ENCODE measurements at places on chromosomes 1 and 21.

DNA sequence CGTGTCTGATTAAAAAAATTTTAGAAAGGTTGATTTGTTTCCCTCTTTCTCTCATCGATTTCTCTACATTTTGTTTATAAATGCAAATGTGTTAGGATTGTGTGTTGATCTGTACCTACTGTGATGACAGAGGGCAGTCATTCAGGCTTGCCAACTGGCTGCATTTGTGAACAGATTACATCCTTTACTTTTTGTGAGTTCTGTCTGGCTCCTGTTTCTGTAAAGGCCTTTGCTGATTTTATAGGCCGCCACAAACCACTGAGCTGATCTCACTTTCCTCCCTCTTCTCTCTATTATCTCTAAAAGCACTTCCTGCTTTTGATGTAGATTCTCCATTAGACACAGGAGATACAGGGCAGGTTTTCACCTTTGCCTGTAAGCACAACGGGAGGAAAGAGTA is 106.8 kb downstream of the ESRRG start:
- DNase-seq = no peak

DNA sequence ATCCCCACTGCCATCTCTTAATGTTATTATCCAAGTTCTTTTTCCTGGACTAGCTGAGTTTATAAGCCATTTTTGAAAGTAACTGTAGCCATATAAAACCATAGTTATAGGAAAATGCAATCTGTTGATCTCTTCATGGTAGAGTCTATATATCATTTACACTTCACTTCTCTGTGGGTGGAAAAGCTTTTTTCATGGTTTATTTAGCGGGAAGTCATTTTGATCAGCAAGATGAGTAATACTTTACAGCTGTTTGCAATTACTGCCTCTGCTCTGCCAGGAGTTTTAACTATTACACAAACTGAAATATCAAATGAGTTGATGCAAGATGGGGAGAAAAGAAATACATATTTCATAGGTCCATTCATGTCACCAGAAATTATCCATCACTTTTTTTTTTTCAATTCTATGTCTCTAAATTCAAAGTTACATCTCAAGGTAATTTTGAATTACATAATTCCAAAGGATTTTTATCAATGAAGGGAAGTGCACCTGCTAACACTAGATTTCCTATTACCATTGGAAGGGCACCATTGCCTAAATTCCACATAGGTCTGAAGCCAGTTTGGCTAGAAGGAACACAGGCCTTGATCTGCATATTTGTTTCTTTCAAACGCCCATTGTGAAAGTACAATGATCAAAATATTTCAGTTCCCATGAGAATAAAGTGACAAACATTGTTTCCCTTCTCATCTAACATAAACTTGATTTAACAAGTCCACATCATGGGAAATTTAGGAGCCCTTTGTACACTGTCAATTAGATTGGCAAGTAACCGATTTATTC is 296.7 kb downstream of the ZNF326 start:
- DNase-seq = no peak

DNA sequence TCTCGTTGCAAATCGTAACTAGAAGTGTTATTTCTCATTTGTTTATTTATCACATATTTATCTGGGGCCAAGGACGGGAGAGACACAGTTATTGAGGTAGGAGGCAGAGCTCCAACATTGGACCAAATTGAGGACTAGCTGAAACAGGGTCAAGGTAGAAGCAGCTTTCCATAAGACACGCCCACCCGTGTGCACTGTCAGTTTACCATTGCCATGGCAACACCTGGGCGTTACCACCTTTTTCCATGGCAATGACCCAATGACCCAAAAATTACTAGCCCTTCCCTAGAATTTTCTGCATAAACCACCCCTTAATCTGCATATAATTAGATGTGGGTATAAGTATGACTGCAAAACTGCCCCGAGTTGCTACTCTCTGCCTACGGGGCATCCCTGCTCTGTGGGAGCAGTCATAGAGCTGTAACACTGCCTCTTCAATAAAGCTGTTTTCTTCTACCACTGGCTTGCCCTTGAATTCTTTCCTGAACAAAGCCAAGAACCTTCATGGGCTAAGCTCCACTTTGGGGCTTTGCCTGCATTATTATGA is 72.7 kb downstream of the FBXO2 start:
- no peak for DNase-seq

- DNase-seq = peak; percentile 55
Observed at GRCh38 chr1:56774067-56774609, 45.1 kb downstream of the FYB2 start.

- no peak for DNase-seq
Observed at GRCh38 chr1:61348025-61348665, 265.8 kb downstream of the NFIA start.

DNA sequence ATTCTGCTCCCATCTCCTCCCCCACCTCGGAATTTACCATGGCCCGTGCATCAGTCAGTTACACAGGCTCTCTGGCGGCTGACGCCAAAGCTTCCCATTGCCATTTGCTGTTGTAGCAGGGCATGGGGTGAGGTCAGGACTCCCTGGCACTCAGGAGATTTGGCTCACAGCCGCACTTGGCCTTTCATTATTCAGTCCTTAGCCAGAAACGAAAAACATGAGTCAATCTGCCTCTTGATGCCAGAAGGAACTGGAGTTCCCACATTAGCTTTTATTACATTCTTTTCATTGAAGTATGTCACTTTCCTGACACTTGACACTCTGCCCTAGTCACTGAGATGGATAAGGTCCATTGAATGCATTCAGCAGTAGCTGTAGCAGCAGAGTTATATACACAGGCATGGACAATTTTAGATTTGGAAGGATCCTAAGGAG is 260.6 kb downstream of the CACNA1E start:
- DNase-seq = peak; percentile 32

DNA sequence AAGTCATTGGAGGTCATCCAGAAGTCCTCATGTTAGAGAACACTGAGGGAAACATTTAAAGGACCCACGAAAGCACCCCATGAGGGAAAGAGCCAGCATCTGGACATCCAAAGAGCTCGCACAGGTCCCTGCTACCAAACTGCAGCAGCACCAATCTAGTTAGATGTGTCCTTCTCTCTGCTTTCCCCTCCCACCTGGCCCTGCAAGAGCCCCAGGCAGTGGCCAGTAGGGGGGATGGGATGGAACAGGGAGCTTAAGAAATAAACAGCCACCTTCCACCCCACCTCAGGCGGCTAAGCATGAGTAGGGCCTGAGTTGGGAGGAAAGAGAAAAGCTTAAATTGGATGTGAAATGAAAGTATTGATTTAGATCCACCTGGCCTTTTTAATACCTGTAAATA is 175.9 kb upstream of the KCND3 start:
- DNase-seq = no peak

GRCh38 chr21:41045534-41046268 is 122.3 kb upstream of the BACE2 start:
- DNase-seq = peak; percentile 71

DNA sequence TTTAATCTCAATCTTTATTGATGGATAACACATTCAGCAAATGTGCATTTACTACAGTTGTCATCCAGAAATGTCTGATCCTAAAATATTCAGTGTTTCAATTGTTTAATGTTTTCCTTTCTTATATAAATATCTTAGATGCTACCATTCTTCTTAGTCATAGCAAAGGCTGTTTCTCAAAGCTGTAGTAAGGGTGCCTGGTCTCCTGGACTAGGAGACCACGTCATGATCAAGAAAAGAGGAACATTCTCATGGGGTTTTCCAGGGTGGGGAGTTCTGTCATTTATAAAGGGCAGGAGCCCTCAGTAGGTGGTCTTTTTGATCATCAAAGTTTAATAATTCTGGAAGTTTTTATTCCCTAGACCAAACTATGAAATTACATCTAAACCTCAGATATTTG is 292.8 kb downstream of the HMCN1 start:
- no peak for DNase-seq

DNA sequence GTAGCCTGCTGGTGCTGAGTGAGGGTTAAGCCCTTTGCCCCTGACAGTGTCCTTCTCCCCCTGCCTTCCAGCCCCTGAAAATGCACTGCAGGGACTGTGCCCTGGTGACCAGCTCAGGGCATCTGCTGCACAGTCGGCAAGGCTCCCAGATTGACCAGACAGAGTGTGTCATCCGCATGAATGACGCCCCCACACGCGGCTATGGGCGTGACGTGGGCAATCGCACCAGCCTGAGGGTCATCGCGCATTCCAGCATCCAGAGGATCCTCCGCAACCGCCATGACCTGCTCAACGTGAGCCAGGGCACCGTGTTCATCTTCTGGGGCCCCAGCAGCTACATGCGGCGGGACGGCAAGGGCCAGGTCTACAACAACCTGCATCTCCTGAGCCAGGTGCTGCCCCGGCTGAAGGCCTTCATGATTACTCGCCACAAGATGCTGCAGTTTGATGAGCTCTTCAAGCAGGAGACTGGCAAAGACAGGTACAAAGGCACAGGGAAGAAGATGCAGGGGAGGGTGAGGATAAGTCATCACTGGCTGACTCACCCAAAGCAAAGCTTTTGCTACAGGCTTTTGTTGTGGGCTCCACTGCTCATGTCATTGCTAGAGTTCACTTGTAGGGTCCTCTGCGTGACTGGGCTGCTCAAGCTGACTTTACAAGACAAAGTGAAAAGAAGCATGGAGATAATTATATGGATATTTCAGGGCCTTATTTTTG is 174.9 kb downstream of the PIGK start:
- no peak for DNase-seq

GRCh38 chr21:40902299-40902698 is 55.3 kb upstream of the DSCAM start:
- peak; percentile 96 for DNase-seq

DNA sequence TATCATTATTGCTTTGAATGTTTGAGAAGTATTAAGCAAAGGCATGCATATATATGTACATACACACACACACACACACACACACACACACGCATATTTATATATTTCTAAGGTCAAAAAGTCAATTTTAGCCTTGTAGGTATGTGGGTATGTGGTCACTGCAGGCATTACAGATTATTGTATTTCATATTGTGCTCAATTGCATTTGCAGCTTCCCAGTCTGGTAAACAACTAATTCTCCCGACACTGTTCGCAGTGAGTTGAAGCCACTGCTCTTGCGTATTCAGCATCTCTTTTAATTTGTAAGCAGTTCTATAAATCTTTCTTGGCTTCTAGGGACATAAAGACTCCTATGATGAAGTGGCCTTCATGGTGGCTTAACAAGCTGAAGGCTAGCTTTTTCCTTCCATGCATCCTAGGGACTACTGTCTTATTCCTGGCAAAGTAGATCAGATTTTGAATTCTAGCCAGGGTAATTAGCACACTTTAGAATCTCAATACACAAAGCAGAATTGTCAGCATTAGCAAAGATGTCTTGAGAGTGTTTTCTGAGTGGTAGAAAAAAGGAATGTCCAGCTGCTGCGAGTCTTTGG is 368.6 kb upstream of the NEGR1 start:
- DNase-seq = no peak

- DNase-seq = no peak
Observed at GRCh38 chr1:12591267-12591938, 26.6 kb downstream of the DHRS3 start.

- DNase-seq = no peak
Observed at GRCh38 chr1:156721535-156721934, 6.7 kb upstream of the METTL25B start.

GRCh38 chr1:155300553-155301329 is 497 bp downstream of the PKLR start:
- no peak for DNase-seq

DNA sequence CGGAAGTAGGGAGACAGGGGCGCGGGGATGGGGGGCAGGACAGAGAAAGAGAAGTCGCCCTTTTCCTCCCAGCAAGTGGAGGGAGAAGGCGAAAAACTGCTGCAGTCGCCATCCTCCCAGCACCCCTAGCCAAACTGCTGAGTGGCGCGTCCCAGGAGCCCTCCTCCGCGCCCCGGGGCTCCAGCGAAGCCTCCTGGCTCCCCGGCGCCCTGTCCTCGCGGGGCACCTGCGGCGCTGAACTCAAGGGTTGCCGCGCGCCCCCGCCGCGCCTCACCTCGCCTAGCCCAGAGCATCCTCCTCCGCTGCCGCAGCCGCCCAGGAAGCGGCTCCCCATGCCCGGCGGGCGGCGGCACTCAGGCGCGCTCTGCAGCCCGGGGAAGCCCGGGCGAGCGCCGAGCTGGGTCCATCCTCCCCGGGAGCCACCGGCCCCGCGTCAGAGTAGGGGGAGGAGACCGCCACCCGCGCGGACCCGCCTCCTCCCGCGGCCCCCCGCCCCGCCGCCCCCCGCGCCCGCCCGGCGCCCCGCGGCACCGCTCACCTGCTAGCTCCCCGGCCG is at the start of gene DAB1:
DAB1 (minus strand) TSS at position 405 of the 556 bp plus-strand sequence. CDS start 133,030 bp downstream, outside the sequence.
- no peak for DNase-seq

- DNase-seq = peak; percentile 60
Observed at GRCh38 chr1:28359592-28360239, 9.8 kb upstream of the PHACTR4 start.

DNA sequence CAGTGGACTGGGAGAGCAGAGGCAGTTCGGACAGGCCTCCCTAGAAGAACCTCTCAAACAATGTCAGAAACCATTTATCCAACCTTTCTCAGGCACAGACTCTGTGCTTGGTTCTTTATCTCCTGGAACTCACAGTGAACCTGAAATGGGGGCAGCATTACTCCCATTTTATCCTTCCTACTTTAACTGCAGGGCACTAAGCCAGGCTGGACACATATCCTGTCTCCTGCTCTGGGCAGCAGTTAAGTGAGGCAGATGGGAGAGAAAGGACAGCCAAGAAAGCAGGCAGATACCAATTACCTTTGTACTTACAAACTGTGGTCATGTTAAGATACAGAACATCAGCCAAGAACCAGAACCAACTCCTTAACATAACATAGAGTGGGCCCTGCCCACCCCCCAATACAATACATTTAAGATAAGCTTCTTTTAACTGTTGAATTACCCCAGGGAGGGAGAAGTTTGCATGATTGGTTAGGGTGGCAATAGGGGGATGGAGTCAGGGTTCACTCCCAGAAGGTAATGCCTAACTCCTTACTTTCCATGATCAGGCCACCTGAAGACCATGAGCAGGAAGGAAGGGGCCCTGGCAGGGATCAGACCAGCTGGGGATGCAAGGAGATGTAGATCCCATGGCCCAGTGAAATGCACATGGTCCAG is 10.9 kb downstream of the KDF1 start:
- DNase-seq = no peak

- no peak for DNase-seq
Observed at GRCh38 chr21:45123440-45123839, 49.1 kb downstream of the ADARB1 start.

DNA sequence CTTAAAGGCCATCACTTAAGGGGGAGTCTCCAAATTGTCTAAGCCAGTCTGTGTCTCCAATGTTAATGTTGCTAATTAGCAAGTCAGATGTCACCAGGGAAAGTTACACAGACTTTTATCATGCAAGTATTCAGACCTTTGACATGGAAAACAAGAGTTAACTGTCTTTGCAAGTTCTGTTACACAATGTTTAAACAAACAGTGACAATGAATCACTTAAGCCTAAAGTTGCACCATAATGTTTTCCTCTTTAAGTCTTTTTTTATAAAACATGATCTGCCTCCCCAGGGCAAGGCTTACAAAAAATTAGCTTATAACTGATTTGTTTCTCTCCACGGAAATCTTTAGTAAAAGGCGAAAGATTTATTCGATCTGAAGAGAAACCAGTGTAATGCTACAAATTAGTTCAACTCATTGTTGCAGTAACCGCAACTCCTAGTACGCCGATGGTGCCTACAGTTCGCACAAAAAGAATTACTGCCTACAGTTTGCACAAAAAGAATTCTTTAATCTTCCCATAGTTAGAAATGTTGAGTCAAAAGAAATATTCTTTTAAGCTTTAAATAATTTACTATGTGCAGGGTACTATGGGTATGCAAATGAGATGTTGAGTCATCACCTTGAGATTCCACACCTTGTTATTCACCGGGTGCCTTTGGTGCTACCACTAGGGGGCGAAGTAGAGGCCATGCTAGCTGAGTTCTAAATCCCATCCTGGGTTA is 45.3 kb downstream of the HHAT start:
- no peak for DNase-seq
